Activated CD4-positive, CD25-positive, alpha-beta regulatory T cell treated with anti-CD3 and anti-CD28 coated beads, Interleukin-2, amount 50 U/mL, for 24 hours (primary cell): ENCODE measurements at places on chromosomes 12 and 14.

GRCh38 chr12:128266086-128266485 is 884 bp upstream of the TMEM132C start:
- no peak for ATAC-seq

- no peak for ATAC-seq
These were observed 110.7 kb upstream of the SFSWAP start for GRCh38 chr12:131600160-131600532.

- no peak for ATAC-seq
These were observed 52.9 kb upstream of the SLC35F4 start for GRCh38 chr14:57918791-57919190.

GRCh38 chr14:23694085-23694948 is 58.2 kb downstream of the DHRS2 start:
- no peak for ATAC-seq
